GM12864 (cell line): ENCODE measurements at places on chromosomes 5 and 9.

DNA sequence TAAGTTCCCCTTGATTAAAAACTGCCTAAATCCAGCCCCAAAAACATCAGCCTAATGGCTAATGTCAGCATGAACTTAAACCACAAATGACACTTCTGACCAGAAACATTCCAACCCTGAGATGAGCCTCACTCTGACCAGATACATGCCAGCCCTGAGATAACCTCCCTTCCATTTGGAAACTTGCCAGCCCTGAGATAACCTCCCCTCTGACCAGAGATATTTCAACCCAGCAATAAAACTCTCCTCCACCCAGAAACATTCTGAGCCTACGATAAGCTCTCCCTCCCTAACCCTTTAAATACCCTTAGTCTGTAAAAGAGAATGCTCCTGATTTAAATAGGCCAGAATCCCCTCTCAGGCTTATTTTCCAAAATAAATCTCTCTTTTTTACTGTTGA, 1035.7 kb upstream of the NUDT12 start:
- DNase-seq = no peak

DNA sequence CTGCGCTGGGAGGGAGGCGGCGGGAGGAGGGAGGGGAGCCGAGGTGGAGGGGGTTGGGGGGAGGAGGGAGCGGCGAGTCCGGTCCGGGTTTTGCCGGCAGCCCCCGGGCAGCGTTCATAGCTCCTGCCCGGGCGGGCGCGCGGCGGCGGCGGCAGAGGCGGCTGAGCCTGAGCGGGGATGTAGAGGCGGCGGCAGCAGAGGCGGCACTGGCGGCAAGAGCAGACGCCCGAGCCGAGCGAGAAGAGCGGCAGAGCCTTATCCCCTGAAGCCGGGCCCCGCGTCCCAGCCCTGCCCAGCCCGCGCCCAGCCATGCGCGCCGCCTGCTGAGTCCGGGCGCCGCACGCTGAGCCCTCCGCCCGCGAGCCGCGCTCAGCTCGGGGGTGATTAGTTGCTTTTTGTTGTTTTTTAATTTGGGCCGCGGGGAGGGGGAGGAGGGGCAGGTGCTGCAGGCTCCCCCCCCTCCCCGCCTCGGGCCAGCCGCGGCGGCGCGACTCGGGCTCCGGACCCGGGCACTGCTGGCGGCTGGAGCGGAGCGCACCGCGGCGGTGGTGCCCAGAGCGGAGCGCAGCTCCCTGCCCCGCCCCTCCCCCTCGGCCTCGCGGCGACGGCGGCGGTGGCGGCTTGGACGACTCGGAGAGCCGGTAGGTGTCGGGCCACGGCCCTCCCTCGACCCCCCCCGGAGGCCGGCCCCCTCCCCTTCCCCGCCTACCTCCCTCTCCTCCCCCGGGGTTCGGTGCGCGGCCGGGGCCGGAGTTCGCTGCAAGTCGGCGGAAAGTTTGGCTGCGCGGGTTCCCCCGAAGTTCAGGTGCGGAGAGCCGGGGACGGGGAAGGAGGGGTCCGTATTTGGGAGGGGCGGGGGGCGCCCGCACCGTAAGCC, at the start of gene CXXC5:
Gene CXXC5, plus strand, starts transcription at position 145 of the 877 bp plus-strand sequence. CDS start 32,175 bp downstream, outside the sequence.
- DNase-seq = no peak

GRCh38 chr5:88924330-88924657, 41.3 kb upstream of the MEF2C start:
- no peak for DNase-seq

DNA sequence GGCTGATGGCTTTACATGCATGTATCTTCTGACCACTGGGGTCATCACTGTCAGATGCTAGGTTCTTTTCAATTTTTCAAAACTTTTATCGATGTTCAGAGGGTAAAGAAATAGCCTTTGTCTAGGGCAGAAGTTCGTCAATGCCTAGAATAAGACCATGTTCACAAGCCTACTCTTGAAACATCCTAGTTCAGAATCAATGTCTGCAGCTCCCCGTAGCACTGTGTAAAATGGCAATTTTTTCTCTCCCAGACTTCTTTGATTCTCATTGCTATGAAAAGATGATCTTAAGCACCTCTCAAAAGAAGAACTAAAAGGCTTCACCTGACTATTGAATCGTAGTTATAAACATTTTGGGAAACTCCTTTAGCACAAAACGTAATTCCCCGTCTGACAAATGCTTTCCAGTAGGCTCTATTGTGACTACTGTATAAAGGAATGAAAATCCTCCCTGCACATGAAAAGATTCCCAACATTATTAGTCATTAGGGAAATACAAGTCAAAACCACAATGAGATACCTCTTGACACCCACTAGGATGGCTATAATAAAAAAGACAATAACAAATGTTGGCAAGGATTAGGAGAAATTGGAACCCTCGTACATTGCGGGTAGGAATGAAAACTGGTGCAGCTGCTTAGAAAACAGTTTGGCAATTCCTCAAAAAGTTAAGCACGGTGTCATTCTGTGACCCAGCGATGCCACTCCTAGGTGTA, 263.5 kb downstream of the ARHGAP26 start:
- DNase-seq = no peak

DNA sequence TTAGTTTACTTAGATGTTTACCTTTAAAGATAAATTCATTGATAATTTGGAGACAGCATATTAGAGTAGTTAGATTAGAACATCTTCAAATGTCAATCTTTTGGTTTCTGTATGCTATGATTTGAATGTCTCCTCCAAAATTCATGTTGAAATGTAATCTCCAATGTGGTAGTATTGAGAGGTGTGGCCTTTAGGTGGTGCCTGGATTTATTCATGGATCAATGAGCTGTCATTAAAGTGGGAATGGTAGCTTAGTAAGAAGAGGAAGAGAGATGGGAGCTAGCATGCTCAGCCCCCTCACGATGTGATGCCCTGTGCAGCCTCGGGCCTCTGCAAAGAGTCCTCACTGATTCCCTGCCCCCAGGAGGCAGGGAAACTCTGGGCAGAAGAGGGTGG, 133.6 kb upstream of the TUT7 start:
- DNase-seq = no peak
